Mucosa of gallbladder (tissue), 1 donor: ENCODE measurements at places on chromosomes 4 and X. TPM values are rescaled to one million over a fixed set of nuclear protein-coding genes. Genes with fewer than 3 reads are reported as not detected.

- DNase-seq, result no peak
Observed at GRCh38 chr4:111499291-111499690, 646.0 kb upstream of the FAM241A start.

DNA sequence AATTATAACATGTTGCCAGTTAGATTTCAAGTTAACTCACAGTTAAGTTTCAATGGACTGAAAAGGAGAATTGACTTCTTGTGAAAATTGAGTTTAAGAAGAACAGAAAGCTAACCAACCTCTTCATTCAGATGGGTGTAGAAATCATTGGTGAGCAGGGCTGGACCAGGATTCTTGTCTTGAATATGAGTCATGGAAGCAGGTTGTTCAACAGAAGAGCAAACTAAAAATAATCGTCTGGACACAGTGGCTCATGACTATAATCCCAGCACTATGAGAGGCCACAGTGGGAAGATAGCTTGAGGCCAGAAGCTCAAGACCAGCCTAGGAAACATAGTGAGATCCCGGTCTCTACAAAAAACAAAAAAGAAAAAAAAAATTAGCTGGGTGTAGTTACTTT lies 98.2 kb downstream of the ARSJ start:
- DNase-seq, result no peak

GRCh38 chr4:102526532-102526931 lies 25.4 kb downstream of the NFKB1 start:
- DNase-seq, result no peak

GRCh38 chr4:4206204-4206603 lies 20.5 kb downstream of the OTOP1 start:
- no peak for DNase-seq

The HOPX gene
- 27.6 TPM for total RNA-seq

The MAGEA8 gene
- total RNA-seq, result not detected

- DNase-seq, result no peak
Observed at GRCh38 chr4:161992317-161992716, 171.5 kb downstream of the FSTL5 start.

The PDE6B gene
- total RNA-seq, result 8.6 TPM

- DNase-seq, result no peak
Observed at GRCh38 chr4:156870131-156870530, 101.5 kb downstream of the PDGFC start.

- DNase-seq, result peak; percentile 17
Observed at GRCh38 chrX:13064599-13065143, 20.3 kb upstream of the FAM9C start.

DNA sequence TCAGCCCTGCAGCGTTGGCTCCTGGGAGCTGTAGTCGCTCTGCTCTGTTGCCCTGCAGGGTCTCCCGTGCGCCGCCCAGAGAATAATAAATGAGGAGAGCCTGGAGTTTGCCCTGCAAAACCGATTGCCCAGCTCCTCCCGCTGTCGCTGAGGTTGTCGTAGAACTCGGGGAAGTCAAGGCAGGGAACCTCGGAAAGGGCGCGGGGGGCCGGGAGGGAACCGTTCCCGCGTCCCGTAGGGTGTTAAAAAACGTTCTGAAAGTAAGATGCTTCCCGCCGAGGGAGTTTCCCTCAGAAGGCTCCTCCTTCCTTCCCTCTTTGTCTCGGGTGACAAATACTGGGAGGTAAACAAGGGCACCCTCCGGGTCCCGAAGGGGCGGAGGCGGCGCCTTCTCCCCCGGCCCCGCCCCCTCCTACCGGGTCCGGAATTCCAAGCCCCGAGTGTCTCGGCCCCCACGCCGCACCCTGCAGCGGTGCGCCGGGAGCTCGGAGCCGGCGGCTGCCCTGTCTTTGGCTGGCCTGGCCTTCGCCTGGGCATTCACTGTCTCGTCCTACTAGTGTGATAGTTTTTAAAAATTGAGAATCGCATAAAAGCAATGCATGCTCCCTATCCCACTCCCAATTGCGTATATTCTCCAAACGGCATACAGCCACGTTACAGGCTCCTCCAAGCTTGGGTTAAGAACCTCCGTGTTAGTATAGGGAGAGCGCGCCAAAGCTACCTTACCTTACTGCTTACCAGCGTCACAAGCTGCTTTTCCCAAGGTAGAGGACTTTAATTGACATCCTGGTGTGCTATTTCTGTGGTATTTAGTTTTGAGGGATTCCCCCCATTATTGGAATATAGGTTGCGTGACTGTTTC lies 964 bp upstream of the HMGB2 start:
- DNase-seq, result peak; percentile 46

The SMPX gene
- 1.5 TPM for total RNA-seq

DNA sequence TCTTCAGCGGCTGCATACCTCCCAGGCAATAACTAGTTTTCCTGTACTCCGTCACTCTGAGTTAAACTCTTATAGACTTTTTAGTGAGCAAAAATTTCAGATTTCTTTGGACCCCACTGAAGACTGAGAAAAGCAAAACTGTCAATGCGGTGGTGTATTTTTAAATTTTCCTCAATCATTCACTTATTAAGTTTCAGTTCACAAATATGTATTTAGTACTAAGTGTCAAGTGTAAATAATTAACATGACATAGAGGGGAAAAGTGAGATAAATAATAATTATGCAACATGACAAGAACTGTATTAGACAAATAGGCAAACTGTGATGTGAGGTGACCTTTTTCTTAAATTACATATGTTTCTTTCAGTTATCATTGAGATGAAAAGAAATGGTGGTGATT lies 124.4 kb downstream of the NAF1 start:
- no peak for DNase-seq

GRCh38 chrX:9706421-9706820 lies 59.2 kb downstream of the GPR143 start:
- DNase-seq, result no peak

- peak; percentile 24 for DNase-seq
Observed at GRCh38 chrX:68196939-68197791, 236.1 kb downstream of the OPHN1 start.

GRCh38 chrX:33053001-33053400 lies 158.3 kb downstream of the DMD start:
- DNase-seq, result no peak

DNA sequence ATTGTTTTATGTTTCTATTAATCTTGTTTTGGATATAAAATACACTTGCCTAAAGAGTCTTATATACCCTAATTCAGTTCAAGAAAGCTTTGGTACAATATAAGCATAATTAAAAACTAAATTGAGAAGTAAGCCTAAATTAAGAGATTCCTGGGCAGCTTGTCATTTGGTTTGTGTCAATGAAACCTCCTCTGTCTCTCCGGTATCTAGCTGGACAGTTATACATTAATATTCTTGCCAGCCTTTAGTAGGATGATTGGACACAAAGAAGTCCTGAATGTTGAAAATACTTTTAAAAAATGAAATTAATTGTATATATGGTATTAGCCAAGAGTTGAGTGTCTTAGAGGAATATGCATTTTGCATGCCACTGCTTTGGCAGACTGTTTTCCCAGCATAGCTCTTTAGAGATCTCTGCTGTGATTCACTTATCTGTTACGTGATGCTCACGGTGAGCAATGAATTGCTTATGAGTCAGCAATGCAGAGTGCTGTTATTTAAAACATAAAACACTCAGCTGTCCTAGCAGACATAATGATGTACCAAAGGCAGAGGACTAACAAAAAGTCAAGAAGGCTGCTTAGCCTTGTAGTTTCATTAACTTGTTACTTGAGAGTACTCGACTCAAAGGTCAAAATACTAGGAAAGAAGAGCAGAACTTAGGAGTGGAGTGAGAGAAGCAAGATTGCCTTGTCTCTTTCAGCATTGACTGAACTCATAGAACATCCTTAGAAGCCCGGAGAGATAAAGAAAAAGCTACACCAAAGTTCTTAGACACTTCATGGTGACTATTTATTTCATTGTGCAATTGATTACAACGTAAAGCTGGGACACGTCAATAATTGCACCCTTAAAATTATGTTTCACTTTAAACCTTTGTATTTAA lies 1296.1 kb upstream of the PCDH7 start:
- DNase-seq, result no peak

The PGAM4 gene
- total RNA-seq, result not detected

GRCh38 chrX:149962859-149963757 lies 24.8 kb upstream of the EOLA2 start:
- peak; percentile 52 for DNase-seq

DNA sequence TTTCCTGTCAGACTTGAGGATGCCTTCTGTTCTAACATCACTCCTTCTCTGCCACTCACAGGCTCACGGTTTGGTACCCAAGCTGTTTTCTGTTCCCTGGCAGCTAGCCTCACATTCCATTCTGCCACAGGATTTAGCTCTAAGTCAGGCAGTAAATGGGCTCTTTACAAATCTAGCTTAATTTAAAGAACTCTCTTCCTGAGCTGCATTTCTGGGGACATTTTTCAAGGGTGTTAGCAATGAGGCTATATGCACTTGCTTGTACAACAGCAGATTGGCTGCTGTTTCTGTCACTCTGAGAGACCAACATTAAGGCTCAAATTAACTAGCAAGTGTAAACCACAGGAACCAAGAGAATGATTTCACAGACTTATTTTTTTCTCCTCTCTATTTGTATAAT lies 337.8 kb upstream of the NOCT start:
- DNase-seq, result no peak

The GIMD1 gene
- total RNA-seq, result 34.1 TPM

DNA sequence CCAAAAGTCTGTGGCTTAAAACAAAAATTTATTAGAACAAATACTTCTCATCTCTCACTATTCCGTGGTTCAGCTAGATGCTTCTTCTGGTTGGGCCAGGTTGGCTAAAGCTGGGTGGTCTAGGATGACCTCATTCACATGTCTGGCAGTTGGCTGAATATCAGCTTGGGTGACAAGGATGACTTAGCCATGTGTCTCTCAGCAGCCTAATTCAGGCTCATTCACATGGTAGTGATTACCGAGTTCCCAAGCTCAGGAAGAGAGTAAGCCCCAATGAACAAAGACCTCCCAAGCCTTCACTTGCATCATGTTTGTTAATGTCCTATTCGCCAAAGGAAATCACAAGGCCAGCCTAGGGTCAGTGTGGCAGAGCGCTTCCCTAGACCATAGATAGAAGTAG lies 119.4 kb downstream of the FANCB start:
- DNase-seq, result no peak

The DDX3X gene
- total RNA-seq, result 254 TPM

The SHROOM3 gene
- 320 TPM for total RNA-seq

- DNase-seq, result no peak
Observed at GRCh38 chrX:132692066-132692465, 203.2 kb upstream of the MBNL3 start.

DNA sequence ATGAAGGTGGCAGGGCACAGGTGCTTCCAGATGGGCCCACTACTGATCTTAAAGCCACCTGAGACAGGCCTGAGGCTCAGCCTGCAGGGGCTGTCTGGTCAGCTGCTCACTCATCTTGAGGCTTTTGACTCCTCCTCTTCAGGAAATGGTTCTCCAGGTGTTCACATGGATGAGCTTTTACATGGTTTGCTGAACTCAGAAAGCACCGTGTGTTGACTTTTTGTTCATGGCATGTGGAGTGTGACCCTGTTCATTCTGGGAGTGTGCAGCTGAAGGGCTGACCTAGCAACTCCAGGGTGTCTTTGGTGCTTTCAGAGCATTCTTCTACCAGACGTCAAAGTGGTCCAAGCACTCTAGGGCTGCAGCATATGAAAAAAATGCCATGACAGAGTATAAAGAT lies 111.1 kb downstream of the CCNG2 start:
- DNase-seq, result no peak

DNA sequence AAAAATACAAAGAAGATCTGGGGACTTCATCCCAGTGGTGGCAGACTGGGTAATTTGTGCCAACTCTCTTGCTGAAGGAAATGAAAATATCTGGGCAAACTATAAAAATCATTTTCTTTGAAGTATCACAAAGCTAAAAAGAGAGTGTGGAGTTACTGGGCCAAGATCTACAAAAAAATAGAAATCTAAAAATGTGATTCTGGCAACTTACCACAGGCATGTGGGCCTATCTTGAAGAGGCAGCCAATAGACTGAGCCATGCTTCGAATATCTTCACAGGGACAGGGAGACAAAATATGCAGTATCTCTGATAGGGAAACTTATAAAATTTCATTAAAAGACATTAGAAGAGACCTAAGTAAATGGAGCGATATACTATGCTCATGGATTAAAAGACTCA lies 168.8 kb downstream of the RCHY1 start:
- DNase-seq, result no peak

GRCh38 chr4:32258986-32259385 lies 1538.8 kb downstream of the PCDH7 start:
- DNase-seq, result no peak

DNA sequence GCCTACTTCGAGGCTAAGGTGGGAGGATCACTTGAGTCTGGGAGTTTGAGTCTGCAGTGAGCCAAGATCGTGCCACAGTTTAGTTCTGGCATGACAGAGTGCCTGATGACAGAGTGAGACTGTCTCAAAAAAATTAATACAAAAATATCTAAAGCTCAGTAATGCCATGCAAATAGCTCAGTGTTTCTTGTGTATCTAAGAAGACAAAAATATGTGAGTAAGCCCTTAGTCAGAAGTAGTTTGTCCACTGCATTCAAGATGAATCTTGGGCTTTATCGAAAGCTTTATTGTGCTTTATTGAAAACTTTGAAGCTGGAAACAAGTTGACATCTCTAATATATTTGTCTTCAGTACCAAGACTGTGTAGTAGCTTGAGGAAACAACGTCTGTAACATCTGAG lies 115.9 kb downstream of the GPAT3 start:
- DNase-seq, result no peak

The HTN3 gene
- total RNA-seq, result not detected

DNA sequence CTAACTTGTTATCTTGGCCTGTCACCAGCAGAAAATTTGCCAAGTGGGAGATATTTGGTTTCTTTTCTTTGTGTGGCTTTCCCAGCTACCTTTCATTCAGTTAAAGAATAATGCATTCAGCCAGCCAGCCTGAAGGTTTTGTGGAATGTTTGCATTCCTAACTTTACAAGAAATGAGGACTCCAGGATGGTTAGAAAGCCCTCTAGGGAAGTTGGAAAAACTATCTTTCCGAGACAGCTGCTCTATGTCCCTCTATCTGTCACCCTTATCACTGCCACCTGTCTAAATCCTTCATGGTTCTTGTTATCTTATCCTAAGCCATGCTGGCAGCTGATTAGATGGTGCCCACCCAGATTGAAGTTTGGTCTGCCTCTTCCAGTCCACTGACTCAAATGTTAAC lies 384.2 kb downstream of the SH3BGRL start:
- DNase-seq, result no peak

The LETM1 gene
- total RNA-seq, result 45.0 TPM

GRCh38 chrX:14594521-14594920 lies 65.2 kb downstream of the GLRA2 start:
- no peak for DNase-seq

The DKK2 gene
- 1.2 TPM for total RNA-seq

The PLAC1 gene
- not detected for total RNA-seq
